ENCODE measurements at places on chromosomes 12 and 14.

DNA sequence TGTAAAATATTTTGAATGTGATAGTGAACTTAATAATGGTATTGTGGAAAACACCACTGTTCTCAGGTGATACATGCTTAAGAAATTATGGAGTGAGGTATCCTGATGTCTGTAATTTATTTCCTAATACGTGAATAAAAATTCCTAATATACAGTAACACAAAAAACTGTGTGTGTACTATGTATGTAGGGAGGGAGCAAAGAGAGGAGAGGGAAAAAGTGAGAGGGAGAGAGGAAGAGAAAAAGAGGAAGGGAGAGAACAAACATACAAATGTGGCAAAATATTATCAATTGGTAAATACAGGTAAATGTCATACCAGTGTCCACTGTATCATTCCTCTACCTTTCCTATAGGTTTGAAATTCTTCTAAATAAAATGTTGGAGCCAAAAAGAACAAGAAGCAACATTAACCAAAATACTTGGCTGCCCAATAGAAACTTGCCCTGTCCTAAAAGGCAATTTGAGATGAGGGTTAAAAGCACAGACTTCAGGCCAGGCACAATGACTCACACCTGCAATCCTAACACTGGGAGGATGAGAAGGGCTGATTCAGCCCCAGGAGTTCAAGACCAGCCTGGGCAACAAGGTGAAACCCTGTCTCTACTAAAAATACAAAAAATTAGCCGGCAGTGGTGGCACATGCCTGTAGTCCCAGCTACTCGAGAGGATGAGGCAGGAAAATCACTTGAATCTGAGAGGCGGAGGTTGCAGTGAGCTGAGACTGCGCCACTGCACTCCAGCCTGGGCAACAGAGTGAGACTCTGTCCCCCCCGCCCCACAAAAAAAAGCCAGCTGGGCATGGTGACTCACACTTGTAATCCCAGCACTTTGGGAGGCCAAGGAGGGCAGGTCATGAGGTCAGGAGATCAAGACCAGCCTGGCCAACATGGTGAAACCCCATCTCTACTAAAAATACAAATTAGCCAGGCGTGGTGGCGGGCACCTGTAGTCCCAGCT, 14.5 kb downstream of the R3HDM2 start:
- no peaks in the 10 kb centered on the region for H3K27me3 ChIP-seq
- peaks cover 3% of the 10 kb centered on the region for H3K36me3 ChIP-seq
- H3K4me1 ChIP-seq: no peaks in the 10 kb centered on the region
- H3K4me3 ChIP-seq: no peak overlapping the region
- no peak overlapping the region for H3K27ac ChIP-seq

DNA sequence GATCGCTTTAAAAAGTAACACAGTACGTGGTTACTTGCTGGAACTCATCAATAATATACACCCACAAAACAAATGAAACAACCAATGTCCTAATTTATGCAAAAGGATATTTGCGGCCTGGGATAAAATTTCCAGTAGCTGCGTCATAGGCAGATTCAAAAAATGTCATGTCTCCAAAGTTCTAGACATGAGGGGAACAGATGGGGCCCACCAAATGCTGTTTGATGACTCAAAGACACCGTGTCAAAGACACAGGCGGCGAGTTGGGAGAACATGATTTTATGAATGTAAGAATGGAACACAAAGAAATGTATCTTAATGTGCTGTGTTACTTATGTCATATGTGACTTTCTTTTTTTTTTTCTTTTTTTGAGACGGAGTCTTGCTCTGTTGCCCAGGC, 34.3 kb upstream of the NCOR2 start:
- H3K36me3 ChIP-seq: no peaks in the 10 kb centered on the region
- no peak overlapping the region for H3K27ac ChIP-seq
- H3K4me1 ChIP-seq: no peaks in the 10 kb centered on the region
- no peaks in the 10 kb centered on the region for H3K27me3 ChIP-seq
- no peak for DNase-seq

DNA sequence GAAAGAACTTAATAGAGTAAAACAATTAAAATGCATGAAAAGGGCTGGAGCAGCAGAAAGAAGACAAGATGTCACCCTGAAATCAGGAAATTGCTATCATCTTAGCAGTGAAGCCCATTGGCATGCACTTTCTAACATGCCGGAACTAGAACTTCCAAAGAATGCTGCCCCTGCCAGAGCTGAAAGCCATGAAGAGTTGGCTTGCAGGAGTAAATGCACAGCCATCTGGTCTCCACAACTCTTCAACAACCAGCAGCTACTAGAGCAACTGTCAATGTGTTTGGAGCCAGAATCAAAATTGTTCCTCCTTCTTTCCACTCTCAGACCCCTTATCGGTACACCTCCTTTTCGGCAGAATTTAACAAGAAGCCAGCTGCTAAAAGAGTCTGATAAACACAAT, 414.1 kb downstream of the KCNH5 start:
- H3K27me3 ChIP-seq: peaks cover 3% of the 10 kb centered on the region
- no peaks in the 10 kb centered on the region for H3K4me1 ChIP-seq
- H3K36me3 ChIP-seq: no peaks in the 10 kb centered on the region

- H3K27ac ChIP-seq: peak overlapping the region; percentile 84
- DNase-seq: peak; percentile 53
- peaks cover 42% of the 10 kb centered on the region for H3K4me1 ChIP-seq
- no peaks in the 10 kb centered on the region for H3K36me3 ChIP-seq
- no peaks in the 10 kb centered on the region for H3K27me3 ChIP-seq
- H3K4me3 ChIP-seq: no peak overlapping the region
Measured at GRCh38 chr12:464484-465267, 4.9 kb downstream of the B4GALNT3 start.

DNA sequence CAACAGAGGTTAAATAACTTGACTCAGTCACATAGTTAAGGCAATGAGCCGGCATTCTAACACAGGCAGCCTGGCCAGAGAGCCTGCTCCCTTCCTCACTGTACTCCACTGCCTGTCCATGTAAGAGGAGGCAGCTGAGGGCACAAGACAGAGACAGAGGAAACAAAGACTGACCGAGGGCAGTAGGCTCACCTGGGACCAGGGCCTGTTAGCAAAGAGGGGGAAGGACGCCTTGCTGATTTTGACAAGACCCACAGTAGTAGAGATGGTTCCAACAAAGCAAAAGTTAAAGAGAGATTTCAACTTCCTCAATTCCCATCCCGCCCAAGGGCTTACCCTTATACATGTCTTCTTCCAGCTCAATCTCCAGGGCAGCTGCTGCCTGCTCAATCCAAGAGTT, 26.5 kb downstream of the OTUB2 start:
- peaks cover 93% of the 10 kb centered on the region for H3K36me3 ChIP-seq
- peaks cover 25% of the 10 kb centered on the region for H3K4me1 ChIP-seq
- H3K27ac ChIP-seq: no peak overlapping the region
- DNase-seq: no peak
- no peak overlapping the region for H3K4me3 ChIP-seq

DNA sequence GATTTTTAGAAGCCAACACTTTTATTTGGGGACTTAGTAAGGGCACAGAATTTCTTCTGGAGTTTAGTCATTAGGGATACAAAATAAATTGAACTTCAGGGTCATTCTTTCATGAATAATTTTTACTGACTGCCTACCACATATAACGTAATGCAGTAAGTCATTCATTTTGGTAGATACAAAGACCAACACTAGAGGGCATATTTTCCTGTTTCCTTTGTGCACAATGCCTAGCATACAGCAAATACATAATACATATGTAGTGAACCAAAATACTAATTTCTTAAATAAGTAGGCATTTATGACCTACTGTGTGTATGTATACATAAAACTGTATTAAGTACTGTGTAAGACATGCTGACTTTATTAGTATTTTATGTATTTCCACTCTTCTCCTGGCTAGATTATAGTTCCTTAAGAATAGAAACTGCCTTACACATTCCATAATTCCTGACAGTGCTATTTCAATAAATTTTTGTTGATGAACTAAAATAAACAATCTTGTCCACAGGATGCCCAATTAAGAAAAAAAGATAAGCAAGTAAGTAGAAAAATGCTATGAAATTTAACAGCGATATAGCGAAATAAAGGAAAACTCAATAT, 47.9 kb downstream of the PPP1R12A start:
- no peaks in the 10 kb centered on the region for H3K36me3 ChIP-seq
- no peak for DNase-seq
- H3K27me3 ChIP-seq: no peaks in the 10 kb centered on the region

Data from heart left ventricle (tissue), 16 donors.